ENCODE measurements at places on chromosomes 13 and 19.

- DNase-seq = no peak
Measured at GRCh38 chr13:29452773-29453616, 142.5 kb downstream of the SLC7A1 start.

DNA sequence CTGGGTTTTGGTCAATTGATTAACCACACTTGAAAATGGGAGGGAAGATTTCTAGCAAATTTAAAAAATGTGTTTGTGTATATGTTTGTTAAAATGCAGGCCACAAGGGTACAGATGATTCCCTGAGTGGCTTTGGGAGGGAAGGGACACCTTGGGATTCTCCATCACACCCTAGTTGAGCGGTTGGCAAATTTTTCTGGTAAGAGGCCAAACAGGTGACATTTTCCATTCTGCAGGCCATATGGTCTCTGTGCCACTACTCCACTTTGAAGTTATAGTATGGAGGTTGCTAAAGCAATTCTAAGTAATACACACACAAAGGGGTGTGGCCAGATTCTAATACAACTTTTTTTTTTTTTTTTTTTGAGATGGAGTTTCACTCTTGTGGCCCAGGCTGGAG lies 12.9 kb upstream of the MED26 start:
- DNase-seq = no peak

- peak; percentile 66 for DNase-seq
Measured at GRCh38 chr13:62320129-62321108, 904.8 kb upstream of the PCDH20 start.

DNA sequence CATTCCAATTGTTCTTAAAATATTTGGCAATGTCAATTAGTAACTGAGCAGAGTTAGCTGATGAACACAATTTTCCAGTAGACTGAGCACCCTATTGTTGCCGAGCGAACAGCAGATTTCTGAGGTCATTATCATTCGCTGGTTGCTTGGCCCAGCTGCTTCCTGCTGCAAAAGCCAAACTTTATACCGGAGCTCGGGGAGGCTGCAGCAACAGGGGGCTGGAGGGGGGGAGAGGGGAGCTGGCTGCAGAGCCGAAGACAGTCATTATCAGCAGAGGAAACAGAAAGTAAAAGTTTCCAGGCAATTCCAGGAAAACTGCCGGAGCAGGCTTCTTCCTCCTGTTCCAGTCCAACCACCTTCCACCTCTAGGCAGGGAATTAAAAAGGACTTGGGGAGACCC lies 77.9 kb downstream of the ZNF536 start:
- peak; percentile 85 for DNase-seq

DNA sequence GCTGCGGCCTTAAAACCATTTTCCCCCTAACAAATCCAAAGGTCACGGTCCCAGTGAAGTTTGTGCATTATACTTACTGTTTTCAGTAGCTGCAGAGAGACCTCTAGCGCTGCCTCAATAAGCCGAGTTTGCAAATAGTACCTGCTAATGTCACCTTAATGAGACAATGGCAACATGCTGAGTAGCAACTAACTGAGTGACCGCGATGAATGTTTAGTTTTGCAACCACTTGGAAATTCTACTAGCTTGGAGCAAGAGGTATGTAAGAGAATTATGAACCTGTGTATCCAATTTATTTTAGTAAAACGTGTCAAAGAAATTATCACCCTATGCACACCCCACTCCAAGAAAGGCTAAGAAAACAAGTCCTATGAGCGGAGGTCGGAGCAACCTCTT lies 1.2 kb downstream of the KPNA3 start:
- DNase-seq = no peak

DNA sequence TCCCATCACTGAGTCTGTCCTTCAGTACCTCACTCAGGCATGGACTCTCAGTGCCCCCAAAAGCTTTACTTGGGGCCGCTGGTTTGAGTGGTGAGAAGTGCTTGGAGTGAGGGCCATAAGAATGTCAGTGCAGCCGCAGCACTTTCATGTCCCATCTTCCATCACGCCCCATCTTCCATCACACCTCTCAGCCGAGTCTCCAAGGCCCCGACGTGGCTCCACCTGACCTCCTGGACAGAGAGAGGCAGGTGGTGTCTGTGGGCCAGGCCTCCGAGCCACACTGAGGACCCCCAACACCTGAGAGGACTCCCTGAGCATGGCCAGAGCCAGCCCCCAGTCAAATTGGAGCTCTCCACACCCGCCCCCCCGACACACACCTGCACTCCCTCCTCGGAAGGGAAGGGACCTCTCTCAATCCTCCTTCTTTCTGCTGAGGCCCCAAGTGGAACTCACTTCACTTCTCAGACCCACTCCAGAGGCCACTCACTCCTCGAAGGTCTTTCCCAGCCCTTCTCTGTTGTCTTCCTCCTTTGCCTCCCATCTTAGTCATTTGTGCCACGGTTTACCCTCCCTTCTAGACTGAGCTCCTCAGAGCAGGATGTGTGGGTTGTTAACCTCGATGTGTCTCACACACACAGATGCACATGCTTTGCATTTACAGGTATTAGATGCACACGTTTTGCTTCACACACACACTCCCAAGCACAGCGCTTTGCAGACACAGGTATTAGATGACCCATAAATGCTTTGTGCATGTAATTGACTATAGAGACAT lies 65.7 kb upstream of the ATP12A start:
- DNase-seq = no peak

DNA sequence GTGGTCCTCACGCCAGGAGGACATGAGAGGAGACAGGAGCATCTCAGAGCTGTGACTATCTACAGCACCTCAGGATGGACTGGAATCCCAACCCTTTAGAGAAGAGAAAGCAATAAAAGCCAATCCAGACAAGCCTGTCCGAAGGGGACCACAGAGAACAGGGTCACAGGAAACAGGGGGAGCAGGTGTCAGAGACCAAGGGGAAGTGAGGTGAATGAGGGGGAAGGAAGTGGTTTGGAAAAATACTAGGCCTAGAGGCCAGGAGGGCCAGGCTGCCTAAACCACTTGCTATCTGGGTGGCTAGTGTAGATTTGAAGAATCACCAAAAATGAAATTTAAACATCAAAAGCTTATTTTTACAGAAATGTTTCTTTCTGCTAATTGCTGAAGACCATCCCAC lies 16.2 kb downstream of the TMTC4 start:
- DNase-seq = no peak

GRCh38 chr19:48496959-48497727 lies 14.5 kb downstream of the LMTK3 start:
- no peak for DNase-seq
